ENCODE measurements at places on chromosomes 7 and 10. TPM values are rescaled to one million over a fixed set of nuclear protein-coding genes. Genes with fewer than 3 reads are reported as not detected.

DNA sequence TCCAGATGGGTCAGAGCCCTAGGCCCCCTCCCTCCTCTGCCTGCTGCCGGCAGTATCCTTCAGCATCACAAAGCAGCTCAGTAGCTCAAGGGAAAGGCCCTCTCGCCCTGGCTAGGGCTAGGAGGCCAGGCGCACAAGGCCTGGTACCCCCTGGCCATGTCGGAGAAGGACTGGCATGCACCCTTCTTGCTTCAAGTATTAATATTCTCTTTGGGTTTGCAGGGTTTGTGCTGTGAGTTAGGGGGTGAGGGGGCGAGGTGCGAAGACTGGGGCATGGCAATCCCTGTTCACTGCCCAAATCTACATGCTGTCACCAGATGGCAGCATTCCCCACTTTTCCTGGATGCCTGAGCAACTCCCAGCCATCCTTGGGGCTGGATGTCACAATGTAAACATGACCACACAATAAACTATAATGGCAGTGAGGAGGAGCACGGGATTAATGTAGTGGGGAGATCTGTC, 105.2 kb downstream of the NEURL1 start:
- peak; percentile 70 for DNase-seq

DNA sequence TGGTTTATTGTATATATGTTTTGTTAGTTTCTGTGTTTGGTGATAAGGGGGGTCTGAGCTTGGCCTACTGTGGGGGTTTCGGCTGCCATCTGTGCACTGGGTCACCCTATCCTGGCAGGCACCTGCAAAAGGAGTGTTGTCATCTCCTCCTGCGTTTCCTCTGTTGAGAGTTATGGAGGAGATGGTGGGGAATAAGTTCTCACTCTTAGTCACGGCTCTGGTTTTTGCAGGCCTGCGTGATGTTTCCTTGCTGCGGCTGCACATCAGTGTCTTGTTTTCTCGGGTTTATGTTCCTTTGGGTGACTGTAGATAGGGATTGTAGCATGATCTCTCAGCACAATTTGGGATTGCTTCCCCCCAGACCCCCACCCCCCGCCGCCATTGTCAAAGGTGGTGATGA, 36.8 kb downstream of the CCM2 start:
- DNase-seq: no peak

DNA sequence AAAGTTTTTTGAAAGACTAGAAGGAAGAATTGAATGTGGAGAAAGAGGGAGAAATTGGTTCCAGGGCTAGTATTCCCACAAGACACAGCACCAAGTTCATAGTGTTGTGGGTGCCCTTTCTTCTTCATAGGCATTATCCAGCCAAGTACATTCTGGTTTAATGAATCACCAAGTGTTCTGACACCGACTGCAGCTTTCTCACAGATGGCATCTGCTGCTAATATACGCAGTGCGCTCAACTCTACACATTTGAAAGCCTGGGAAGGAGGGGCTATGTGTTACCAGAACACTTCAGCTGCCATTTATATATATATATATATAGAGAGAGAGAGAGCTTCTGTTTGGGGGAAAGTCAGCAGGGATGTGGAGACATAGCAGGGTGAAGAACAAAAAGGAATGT, 1168.4 kb downstream of the GATA3 start:
- DNase-seq: no peak

DNA sequence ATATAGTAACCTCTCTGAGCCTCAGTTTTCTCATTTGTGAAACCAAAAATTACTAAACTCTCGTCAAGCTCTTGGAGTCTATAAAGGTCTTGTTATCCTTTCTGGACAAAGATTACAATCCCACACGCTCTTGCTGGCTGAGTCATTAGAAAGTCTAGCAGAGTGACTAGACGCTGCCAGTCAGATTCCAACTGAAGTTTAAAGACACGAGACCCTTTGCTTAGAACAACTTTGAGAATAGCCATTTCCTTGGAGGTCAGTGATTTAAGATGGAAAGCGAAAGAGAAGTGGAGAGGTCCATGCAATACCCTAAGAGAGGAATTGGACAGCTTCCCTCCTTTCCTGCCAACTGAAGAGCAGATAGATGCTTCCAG, 119.5 kb downstream of the APBB1IP start:
- no peak for DNase-seq

DNA sequence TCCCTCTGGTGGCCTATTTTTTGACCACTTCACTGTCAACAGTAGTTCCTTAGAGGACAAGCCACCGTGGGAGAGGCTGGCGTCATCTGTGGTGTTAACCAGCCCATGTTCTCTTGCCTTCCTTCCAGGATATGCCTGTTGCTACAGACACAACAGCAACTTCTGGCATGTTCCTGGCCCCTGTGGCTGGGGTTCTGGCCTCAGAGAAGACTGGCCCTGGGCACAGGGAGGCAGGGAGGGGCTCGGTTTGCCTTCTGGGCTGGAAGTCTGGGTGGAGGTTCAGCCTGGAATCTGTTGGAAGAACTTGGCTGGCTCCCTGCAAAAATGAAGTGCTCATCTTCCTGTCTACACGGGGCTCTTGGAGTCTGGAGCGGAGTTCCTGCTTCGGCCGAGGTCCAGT, 25.7 kb downstream of the GOLGA7B start:
- no peak for DNase-seq

DNA sequence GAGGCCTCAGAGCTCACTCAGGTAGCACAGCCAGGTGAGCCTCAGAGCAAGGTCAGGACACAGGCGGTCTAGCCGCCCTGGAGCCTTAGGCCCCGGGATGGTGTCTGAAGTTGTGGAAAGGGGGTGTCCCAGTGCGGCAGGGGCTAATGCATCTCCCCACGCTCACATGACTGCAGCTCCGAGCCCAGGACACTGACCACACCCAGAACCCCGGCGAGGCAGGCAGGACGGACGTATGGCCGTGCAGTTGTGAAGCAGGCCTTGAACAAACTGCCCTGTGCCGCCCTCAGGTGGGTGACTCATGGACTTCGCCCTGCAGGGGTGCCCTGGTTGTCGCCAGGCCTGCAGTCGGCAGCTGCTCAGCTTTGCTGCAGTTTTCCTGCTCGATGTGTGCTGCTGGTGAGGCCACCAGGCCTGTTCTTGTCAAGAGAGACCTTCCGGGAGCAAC, 5.0 kb upstream of the PRKAR1B start:
- no peak for DNase-seq

MARVELD1 gene
- total RNA-seq: not detected

HOXA7 gene
- total RNA-seq: 7.5 TPM

Data from Karpas-422 (cell line).